Left cardiac atrium (tissue), 4 donors: ENCODE measurements at places on chromosomes 12 and 14.

DNA sequence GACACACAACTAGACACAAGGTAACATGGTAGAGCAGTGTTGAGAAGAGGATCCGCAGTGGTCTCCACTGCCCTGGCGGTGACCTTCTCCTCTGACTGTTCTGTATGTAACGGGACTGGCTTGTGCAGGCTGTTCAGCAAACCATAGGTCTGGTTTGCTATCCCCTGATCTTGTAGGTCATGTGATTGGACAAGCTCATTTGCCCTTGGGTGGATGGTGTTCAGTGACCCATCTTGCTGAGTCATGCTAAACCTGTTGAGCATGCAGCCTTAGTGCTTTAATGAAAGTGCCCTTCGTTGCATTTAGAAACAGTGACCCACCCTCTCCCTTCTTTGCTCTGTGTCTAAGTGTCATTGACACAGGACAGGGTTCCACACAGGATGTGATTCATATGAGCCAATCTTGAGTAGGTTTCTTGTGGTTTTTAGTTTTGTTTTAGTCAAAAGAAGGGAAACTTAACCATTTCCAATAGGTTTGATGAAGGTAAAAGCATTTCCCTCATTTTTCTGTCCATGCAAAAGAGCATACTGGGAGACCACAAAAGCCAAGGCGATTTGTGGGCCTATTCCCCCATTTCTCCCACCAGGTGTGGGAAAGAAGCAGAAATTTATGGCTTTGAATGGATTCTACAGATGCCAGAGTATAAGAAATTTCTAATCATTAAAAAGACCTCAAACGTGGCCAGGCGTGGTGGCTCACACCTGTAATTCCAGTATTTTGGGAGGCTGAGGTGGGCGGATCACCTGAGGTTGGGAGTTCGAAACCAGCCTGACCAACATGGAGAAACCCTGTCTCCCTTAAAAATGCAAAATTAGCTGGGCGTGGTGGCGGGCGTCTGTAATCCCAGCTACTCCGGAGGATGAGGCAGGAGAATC is 32.6 kb upstream of the HIF1A start:
- no peak for DNase-seq

DNA sequence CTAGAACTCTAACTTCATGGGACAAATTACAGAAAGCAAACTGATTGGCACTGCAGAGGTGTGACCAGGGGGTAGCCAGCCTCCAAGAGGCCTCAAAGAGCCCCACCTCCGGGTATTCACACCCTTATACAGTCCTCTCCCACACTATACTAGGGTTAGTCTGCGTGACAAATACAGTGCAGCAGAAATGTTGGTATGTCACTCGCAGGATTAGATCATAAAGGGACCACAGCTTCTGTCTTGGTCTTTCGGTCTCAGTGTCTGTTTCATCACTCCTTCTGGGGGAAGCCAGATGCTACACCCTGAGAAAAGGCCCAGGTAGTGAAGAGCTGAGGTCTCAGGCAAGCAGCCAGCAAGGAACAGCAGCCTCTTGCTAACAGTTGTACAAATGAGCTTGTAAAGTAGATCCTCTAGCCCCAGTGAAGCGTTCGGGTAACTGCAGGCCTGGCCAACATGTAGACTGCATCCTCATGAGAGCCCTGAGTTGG is 68.9 kb upstream of the SAV1 start:
- no peak for DNase-seq

DNA sequence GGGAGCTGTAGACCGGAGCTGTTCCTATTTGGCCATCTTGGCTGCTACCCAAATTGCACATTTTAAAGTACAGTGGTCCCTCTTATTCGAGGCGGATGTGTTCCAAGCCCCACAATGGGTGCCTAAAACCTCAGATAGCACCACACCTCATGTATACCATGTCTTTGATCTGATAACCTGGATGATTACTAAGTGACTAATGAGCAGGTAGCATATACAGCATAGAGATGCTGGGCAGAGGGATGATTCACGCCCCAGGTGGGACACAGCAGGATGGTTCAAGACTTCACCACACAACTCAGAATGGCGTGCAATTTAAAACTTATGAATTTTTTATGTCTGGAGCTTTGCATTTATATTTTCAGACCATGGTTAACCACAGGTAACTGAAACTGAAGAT is 255.0 kb downstream of the AKAP6 start:
- DNase-seq, result no peak

GRCh38 chr14:63027719-63028118 is 17.5 kb downstream of the KCNH5 start:
- DNase-seq, result no peak

GRCh38 chr12:104304261-104305009 is 896 bp downstream of the EID3 start:
- no peak for DNase-seq

GRCh38 chr14:21326972-21327371 is 47.1 kb downstream of the RPGRIP1 start:
- no peak for DNase-seq

GRCh38 chr12:32413412-32413811 is 14.1 kb downstream of the FGD4 start:
- DNase-seq, result no peak

DNA sequence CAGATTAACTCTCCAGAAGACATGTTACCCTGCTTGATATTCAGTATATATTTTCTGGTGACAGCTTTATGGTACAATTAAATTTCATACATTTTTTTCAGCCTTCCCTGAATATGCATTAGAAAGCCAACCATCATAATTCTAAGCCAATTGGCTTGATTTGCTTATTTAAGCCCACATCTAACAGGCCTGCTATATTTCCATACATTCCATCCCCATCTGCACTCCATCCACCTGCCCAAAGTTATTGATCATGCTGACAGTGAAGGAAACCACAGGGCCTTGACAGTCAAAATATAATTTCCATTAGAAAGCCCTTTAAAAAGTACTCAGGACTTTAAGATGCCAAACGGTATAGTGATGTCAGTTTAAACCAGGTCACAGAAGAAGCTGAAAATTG is 164.3 kb downstream of the GXYLT1 start:
- DNase-seq, result no peak

DNA sequence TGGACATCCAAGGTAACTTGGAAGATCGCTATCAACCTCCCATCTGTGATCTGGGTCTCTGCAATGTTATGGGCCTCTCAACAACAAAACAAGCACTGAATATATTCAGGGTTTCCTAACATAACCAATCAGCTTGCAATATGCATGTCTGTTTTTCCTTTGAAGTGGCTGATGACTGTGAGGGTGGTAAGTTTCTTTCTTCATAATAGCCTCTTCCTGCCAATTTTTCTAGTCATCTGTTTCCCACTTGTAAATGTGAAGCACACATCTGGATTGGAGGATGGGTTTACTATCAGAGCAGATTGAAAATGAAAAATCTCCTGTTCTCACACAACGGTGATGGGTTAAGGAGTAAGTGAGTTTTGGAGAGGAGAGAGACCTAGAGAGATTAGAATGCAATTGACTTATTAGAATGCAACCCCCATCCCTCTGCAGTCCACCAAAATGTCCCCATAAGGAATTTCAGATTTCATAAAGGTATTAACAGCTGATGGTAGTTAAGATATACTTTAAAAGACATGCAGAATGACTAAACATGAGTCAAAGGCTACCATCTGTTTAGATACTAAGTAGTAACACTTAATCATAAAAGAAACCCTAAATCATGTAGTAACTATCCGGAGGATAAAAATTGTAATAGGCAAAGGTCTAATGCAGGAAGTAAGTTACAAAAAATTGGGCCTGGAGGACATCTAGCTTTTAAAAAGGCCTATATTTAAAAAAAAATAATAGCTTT is 58.4 kb upstream of the SAV1 start:
- DNase-seq, result no peak

DNA sequence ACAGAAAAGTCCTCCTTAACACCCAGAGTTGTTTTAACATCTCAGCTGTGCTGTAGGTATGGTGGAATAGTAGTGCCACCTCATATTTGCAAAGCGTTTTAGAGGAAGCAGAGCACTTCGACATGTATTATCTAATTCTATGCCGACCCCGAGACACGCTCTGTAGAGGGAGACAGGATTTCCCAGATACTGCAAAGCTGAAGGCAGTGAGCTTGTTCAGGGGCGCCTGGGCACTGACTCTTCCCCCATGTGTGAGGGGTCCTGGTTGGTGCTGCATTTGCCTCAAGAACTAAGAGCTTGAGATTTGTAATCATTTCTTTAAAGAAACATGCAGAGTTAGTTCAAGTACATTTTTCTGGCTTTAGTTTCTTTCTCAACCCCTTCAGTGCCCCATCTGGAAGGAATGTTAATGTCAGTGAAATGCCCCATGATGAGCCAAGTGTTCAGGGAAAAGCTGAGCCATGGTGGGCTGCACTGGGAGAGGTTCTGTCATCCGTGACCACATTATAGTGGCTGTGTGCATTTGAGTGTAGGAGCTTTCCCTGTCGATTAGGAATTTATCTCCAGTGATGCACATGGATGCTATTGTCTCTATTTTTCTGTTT is 66.3 kb downstream of the MBIP start:
- DNase-seq, result no peak

GRCh38 chr14:94405486-94405885 is 17.1 kb upstream of the SERPINA1 start:
- no peak for DNase-seq

GRCh38 chr14:81133400-81133799 is 87.4 kb downstream of the GTF2A1 start:
- no peak for DNase-seq

DNA sequence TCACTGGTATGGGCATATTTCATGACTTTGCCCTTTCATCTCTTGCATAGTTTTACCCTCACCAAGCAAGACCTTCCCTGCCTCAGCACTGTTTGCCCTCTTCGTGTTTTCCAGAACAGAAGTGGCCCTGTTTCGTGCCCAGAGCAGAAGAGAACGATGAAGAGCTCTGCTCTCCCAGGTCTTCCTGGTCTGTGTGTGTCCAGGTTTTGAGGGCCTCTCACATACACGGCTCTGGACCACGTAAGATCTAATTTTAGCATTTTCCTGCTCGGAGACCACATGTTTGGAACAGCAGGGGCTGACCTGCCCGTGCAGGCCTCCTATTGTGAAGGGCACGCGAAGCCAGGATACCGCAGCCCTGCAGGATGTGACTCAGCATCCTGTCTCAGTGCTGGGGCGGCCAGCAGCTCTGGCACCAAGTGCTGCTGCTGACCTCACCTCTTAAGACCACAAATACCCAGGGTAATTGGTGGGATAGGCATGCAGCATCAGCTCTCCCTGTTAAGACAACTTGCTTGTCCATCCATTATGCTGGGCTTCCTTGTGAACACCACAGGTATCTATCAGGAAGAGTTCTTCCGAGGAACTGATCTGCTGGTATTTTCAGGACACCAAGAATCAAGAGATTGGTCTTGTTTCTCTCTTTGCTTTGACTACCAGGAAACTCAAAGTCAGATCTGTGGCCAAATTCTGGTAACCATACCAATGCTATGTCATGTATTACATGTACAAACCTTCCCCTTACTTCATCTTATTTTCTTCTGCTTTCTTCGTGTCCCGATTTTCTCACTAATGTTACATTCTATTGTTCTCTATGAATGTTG is 19.0 kb downstream of the SSH1 start:
- peak; percentile 94 for DNase-seq

DNA sequence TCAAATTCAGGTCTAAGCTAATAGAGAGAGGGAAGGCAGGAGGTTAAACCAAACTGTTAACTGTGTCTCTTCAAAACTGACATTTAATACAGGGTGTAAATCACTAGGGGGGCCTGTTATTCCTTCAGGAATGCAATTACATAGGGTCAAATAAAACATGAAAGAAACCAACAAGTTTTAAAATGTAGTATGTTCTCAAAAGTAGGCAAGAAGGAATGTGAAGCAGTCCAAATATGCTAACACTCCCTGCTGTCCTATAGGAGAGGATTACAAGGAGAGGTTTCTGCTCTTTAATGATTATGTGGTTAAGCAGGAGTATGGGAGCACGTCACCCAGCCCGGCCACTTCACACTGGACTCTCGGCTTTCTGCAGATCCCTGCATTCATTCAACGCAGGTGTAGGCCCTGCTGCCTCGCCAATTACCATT is 42.5 kb upstream of the BMP4 start:
- DNase-seq, result no peak

- DNase-seq, result no peak
These were observed 22.4 kb upstream of the CD9 start for GRCh38 chr12:6177642-6178358.

- DNase-seq, result no peak
These were observed 71.1 kb downstream of the AVPR1A start for GRCh38 chr12:63079791-63080502.

DNA sequence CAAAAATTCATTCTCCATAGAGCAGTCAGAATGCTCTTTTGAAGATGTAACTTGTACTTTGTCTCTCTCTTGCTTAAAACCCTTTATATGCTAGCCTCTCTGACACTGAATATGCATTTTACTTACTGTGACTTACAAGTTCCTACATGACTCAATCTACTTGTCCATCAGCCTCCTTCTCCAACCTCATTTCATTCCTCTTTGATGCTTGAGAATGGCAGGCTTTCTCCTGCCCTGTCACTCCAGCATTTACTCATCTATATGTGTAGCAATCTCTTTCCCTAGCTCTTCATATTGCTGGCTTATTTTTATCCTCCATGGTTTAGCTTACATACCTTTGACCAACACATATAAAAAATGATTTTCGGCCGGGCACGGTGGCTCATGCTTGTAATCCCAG is 561.9 kb downstream of the CCER1 start:
- no peak for DNase-seq

GRCh38 chr12:39032448-39032847 is 127.1 kb upstream of the CPNE8 start:
- no peak for DNase-seq

- DNase-seq, result no peak
These were observed 218.3 kb upstream of the CRY1 start for GRCh38 chr12:107311682-107312081.

- no peak for DNase-seq
These were observed 12.0 kb downstream of the NGDN start for GRCh38 chr14:23481362-23481970.

GRCh38 chr12:68786929-68787328 is 21.0 kb upstream of the MDM2 start:
- DNase-seq, result no peak

- DNase-seq, result no peak
These were observed 21.9 kb downstream of the KITLG start for GRCh38 chr12:88558340-88558867.

GRCh38 chr14:35631071-35631805 is 97.3 kb downstream of the INSM2 start:
- DNase-seq, result no peak

GRCh38 chr12:110744601-110745264 is 2.0 kb upstream of the PPP1CC start:
- no peak for DNase-seq

- DNase-seq, result no peak
These were observed 70.2 kb downstream of the DACT1 start for GRCh38 chr14:58707949-58708348.

DNA sequence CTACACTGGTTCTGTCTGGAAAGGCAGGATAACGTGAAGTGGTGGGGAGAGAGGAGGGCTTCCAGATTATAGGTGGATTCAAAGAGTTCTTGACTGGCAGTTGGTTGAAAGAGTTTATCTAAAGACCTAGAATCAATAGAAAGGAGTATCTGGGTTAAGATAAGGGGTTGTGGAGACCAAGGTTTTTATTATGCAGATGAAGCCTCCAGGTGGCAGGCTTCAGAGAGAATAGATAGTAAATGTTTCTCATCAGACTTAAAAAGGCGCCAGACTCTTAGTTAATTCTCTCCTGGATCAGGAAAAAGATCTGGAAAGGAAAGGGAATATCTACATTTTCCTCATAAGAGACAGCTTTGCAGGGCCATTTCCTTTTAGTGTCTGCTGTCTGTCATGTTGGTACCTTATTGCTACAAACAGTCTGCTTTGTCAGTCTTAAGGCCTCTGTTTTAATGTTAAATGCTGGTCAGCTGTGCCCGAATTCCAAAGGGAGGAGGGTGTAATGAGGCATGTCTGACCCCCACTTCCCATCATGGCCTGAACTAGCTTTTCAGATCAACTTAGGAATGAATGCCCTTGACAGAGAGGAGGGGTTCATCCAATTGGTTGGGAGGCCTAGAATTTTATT is 401.3 kb downstream of the FUT8 start:
- no peak for DNase-seq
